Kasumi-1 (cell line): ENCODE measurements at places on chromosomes 12 and 14.

GRCh38 chr14:45651890-45652289 is 398.9 kb upstream of the MIS18BP1 start:
- no peak for DNase-seq

DNA sequence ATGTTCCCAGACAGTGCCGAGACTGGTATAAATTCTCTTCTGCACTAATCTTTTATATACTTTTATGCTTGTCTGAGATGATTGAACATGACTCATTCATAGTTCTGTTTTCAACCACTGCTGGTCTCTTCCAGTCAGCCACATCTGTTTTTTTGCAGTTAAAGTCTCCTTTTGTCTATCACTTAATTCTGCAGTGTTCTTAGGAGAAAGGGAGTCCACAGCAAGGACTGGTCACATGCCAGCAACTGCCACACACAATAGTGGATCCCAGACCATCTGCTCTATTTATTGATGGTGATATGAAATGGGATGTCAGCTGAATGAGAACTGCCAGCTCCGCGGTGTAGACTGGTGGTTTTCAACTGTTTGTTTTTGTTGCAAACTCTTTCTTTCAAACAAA is 379.8 kb downstream of the MED13L start:
- DNase-seq: no peak

DNA sequence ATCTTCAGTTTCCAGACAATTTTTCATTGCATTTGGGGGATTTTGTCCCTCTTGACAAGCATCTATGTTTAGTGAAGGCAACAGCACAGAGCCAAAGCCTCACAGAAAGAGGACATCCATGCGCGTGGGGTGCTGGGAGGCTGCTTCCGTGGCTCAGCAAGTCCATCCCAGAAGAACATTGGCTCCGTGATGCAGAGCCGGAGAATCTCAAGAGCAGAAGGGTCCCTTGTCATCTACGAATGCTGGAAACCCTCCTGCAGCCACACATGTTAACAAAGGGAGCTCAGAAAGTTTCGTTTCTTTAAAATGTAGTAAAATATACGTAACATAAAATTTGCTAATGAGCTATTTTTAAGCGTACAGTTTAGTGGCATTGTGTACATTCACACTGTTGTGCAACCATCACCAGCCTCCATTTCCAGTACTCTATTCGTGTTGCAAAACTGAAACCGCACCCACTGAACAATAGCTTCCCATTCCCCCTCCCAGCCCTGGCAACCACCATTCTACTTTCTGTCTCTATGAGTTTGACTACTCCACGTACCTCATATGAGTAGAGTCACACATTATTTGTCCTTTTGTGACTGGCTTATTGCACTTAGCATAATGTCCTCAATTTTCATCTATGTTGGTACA is 185.9 kb downstream of the TTC7B start:
- peak; percentile 84 for DNase-seq

DNA sequence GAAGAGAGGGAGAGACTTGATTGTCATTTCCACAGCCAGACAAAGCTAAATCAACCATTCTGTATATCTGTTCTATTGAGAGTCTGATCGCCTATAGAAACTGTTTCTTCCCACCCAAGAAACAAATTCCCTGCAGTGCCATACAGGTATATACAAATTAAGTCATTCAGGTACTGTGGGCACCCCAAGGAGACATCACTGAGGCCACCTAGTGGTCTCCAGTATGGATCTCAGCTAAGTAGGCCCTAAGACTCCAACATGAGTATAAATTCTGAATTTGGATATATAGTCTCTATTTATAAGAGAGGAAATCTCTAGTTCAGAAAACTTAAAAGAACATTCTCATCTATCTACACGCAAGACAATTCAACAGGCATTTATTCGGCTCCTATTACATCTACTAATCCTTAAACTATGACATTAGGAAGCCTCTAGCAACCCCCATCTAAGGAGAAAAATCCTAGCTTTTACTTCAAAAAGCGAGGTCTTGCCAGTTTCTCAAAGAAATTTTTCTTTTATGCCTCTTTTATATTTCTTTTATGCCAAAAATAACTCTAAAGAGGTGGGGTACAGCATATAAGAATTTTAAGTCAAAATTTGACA is 62.6 kb downstream of the DCAF5 start:
- DNase-seq: peak; percentile 31

DNA sequence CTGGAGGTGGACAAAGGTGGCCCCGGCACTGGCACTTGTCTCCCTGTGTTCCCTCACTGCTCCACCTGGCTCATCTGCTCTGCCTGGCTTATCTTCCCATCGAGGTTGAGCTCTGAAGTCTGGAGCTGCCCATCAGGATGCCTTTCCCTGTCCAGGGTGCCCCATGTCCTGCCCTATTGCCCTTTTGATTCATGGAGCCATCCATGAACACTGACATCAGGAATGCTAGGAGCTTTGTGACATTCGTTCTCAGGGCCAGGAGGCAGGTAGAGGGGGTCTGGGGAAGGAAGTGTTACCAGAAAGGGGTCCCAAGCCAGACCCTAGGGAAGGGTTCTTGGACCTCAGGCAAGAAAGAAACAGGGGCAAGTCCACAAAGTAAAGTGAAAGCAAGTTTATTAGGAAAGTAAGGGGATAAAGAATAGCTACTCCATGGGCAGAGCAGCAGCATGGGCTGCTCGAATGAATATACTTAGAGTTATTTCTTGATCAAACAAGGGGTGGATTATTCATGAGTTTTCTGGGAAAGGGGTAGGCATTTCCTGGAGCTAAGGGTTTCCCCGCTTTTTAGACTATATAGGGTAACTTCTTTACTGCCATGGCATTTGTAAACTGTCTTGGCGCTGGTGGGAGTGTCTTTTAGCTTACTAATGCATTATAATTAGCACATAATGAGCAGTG is 51.6 kb downstream of the RIN3 start:
- no peak for DNase-seq

DNA sequence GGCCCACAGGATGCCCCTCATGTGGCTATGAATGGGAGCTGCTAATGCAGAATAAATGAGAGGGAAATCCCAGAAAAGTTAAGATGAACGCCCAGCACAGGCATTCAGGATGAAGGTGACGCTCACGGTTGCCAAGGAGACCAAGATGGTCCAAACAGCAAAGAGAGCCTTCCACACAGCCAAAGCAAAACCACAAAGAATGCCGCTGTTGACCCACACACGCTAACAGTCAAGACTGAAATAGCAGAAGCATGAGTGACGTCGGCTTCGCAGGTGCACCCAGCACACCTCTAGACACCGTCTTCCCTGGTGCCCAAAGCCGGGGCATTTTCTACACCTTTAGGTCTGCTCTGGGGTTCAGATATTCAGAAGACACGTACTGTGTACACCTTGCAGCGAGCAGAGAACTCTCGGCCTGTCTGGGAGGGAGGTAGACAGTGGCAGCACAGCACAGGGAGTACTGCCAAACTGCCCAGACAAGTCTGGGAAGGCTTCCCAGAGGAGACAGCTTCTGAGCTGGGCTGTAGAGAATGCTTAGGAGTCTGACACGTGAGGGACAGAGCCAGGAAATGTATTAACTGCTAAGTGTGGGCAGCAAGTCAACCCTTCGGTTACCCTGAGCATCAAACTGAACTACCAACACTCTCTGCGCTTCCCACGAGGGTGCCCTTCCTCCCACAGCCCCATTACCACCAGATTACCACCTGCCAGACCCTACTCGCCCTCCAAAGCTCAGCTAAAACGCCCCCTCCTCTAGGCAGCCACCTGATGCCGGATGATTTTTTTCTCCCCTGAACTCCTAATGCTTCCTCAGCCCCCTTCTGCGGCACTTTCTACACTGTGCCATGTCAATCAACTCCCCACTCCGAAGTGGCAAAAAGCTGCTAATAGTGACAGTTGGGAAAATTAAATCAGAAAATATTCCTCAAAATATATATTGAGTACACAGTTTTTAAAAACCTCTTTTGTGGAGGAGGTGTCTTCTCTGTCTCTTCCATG is 50.1 kb downstream of the CCDC88C start:
- no peak for DNase-seq

DNA sequence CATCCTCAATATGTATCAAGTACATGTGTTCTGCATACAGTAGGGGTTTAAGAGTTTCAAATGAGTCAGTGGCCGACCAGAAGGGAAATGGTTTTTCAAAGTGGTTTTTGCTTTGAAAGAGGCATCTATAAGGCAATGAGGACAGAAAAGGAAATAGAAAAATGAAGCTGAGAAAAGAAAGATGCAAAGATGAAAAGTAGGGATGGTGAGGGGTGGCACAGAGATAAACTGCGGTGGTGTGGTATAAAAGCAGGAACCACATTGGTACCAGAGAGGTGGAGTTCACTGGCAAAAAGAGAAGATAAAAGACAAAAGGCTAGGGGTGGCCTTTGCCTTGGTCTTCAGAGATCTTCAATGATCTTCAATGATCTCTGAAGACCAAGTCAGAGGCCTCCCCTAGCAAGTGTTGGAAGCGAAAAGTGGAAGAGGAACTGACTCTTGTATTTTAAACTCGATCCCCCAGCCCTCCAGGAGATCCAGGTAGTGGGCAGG is 144.0 kb upstream of the KRR1 start:
- DNase-seq: no peak
